ENCODE measurements at places on chromosomes 5 and 9.

GRCh38 chr5:42779083-42779482 is 22.5 kb downstream of the CCDC152 start:
- DNase-seq: no peak

DNA sequence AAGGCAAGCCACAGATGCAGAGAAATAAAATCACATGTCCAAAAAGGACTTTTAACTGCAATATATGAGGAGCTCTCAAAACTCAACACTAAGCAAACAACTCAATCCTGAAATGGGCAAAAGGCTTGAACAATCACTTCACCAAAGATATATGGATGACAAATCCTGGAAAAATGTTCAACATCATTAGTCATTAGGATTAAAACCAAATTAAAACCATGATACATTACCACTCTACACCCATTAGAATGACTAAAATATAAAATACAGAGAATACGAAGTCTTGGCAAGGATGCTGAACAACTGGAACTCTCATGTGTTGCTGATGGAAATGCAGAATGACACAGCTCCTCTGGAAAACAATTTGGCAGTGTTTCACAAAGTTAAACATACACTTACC is 277.4 kb downstream of the TLE1 start:
- DNase-seq: no peak

DNA sequence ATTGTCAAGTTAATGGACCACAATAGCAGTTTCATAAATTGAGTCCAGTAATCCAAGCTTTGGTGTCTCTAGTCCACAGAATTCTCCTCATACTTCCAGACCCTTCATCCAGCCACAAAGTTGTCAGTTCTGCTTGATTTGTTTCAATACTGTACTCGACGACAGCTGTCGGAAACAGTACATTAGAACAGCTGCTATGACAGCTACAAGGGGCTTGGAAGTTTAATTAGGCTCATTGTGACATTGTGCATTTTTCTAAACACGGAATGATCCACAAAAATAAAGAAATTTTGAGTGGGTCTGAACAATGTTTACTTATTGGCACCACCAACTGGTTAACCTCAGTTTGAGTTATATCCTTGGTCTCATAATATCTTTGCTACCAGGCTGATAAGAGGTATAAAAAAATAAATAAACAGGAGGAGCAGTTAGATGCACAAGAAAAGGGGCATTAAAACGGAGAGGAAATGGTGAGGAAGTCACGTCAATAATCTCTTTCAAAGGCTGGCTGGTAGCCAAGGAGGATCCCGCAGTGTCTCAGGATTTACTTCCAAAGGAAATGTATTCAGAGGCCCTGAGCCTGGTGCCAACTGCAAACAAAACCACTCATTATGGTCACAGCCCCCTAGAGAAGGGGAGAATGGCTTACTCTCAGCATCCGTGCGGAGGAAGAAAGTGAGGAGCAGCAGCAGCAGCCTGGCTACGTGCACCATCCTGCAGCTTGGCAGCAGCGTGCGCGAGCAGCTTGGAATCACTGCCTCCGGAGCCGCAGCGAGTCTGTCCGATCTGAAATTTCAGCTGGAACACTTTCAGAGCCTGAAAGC is 933.8 kb upstream of the DMAC1 start:
- DNase-seq: peak; percentile 14

DNA sequence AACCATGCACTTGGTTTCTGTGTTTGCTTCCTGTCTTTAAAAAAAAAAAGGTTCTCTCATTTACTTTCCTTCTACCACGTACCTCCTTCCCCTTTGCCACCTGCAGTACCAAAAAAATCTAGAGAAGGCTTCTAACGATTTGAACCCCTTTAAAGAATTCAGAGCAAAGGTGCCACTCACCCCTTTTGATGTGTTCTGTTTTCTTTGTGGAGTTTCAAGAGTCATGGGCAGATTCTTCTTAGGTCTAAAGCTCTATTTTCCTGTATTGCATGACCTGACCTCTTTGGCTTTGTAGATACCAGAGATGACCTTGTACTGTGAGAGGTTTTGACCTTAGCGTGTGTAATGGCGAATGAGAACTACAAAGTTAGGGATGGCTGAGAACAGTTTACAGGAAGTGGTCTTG is 29.0 kb downstream of the TXNDC8 start:
- DNase-seq: no peak

- DNase-seq: no peak
Observed at GRCh38 chr9:91927922-91928510, 22.0 kb downstream of the ROR2 start.

DNA sequence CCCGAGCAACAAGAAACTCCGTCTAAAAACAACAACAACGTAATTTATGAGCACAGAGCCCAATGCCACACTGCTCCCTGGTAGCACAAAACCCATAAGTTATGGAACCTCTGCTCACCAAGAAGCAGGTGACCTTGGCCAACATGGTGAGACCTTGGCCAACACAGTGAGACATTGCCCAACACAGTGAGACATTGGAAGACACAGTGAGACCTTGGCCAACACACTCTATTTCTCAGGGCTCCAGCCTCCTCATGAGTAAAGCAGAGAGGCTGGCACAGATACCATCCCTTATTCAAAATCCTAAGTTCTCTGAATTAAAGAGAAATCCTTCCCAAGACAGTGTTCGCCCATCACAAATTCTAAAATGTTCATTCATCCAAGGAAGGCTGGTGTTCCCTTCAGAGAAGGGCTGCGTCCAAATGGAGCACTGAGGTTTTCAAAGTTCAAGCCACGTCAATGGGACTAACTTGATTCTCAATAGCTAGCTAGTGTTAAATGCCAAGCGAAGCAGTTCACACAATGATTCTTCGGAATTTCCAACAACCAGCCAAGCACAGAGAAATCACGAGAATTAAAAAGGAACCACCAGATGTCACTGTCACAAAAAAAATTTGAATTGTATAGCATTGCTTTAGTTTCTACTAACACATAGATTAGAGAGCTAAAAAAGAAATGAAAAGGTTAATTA is 29.5 kb downstream of the TTC39B start:
- DNase-seq: peak; percentile 41

DNA sequence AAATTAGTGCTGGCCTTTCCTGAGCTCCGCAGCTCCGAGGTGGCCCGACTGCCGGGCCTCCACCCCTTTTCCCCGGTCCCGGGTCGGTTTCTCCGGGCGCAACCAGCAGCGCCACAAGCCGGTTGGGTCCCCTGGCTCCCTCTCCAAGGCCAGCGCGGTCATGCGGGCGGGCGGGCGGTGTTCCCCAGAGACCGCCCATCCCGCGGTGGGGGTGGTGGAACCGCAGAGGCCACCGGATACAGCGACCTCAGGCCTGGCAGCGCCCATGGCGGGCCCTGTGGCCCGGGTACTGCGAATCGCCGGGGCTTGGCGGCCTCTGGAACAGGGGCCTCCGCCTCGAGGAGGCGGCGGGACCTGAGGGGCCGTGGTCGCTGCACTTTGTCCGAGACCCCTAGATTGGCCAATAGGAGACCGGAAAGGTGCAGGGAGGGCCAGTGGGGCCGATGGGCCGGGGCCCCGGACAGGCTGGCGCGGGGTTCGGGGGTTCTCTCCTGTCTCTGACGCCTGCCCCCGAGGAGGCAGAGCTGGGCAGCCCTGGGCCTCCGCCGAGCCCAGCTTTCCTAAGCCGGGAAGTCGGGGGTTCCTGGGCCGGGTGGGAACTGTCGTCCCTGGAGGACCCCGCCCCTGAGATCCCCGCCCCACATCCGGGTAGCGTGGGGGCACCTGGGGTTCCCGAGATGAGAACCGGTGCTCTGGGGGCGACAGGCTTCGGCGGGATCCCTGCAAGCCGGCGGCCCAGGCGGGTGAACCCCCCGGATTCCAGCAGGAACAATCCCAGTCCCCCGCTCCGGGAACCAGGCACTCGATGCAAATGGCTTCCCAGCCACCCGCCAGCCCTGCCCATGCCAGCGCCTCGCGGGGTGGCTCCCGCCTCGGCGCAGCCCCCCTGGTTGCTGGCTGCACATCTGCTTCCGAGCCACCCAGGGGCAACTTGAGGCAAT is 293.9 kb downstream of the ZSWIM6 start:
- peak; percentile 89 for DNase-seq

- no peak for DNase-seq
Observed at GRCh38 chr5:42436051-42436450, 12.8 kb downstream of the GHR start.

DNA sequence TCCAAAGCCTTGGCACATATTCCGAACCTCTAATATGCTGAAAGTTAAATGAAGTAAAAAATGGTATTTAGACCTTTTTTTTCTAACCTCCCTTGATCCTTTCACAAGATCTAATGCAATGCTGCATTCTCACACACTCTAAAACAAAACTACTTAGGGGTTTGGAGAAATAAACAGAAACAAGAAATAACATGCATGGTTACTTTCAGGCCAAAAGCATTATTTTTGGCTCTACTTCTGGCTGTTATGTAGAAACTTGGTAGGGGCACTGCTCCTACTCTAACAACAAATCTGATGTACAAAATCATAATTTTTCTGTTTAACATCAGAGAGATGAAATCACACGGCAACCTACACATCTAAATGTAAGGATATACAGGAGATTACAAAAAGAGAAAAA is 51.2 kb downstream of the CHD1 start:
- no peak for DNase-seq

- DNase-seq: no peak
Observed at GRCh38 chr9:130008538-130008937, 34.5 kb downstream of the FNBP1 start.

GRCh38 chr5:94081088-94081487 is 339.7 kb upstream of the POU5F2 start:
- DNase-seq: no peak

DNA sequence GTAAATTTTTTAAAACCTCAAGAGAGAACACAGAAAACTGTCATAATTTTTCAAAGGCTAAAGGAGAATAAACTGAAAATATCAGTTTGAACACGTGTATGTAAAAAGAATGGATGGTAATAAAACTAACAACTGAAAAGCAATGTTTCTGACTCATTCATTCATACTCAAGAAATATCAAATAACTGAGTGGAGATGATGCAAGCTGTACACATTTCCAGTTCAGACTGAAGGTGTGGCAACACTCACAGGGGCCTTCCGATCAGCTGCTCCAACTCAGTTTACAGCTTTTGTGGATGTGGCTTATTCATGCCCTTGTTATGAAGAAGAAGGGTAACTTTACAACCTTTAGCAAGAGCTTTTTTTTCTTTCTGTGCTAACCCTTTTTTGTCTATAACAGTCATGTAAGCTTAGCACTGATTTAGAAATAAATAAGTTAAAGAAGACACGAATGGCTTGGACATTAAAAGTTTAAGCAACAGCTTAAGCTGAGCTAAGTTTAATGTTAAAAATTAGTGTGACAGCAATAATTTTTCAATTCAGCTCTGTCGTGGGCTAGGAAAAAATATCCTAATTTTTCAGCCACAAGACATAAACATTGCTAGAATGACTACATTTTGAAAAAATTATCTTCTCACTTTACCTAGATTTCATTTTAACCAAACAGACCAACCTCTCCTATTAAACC is 453.5 kb downstream of the RAB3C start:
- DNase-seq: no peak
